Activated CD4-positive, alpha-beta T cell treated with anti-CD3 and anti-CD28 coated beads for 36 hours (primary cell): ENCODE measurements at places on chromosomes 4 and X.

DNA sequence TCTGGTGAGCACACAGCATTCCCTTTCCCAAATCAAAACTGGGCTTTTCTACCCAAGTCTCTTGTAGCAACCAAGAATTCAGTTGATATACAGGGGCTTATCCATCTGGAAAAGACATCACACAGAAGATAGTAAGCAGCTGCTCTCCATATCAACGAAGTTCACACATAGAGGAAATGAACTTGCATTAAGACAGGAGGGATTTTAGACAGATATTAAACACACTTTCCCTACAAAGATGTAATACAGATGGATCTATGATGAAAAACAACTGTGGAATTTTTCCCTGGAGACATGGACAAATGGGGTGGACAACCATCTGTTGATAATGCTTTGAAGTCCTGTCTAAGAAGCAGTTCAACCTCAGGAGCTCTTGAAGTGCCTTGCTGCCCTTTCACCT is 9.8 kb upstream of the PDE5A start:
- DNase-seq: no peak

DNA sequence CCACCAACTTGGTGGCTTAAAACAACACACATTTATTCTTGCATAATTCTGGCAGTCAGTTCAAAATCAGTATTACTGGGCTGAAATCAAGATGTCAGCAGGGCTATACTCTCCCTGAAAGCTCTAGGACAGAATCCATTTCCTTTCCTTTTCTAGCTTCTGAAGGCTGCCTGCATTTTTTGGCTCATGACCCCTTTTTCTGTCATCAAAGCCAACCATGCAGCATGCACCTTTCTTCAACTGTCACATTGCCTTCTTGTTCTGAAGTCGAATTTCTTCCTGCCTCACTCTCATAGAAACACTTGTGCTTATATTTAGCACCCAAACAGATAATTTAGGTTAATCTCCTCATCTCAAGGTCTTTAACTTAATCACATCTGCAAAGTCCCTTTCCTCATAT is 79.8 kb upstream of the PPP1R2C start:
- DNase-seq: no peak

DNA sequence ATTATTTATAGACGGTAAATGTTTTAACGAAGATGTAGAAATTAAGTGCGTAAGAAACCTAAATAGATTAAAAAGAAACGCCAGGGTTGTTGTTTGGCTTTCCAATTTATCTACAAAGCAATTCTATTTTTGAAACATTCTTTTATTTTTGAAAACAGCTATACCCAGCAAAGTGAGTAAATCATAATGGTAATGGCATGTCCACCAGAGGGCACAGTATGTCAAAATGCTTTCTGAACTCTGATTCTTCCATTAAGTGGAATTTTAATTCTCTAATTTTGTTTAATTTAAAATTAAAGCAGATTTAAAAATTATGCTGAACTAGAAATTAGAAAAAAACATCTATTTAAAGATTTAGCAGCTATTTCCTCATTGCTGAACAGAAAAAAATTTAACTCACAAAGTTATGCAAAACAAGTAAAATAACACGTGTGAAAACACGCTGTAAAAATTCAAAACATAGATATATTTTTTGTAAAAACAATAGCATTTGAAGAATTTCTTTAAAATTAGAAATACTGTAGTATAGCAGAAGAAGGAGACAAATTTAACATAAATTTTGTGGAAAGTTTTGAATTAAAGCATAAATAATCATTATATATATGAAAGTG is 26.5 kb downstream of the RASSF6 start:
- DNase-seq: peak; percentile 8

GRCh38 chrX:130834149-130834548 is 68.9 kb downstream of the ENOX2 start:
- no peak for DNase-seq

GRCh38 chr4:75639124-75639695 is 8.9 kb upstream of the CDKL2 start:
- DNase-seq: no peak

DNA sequence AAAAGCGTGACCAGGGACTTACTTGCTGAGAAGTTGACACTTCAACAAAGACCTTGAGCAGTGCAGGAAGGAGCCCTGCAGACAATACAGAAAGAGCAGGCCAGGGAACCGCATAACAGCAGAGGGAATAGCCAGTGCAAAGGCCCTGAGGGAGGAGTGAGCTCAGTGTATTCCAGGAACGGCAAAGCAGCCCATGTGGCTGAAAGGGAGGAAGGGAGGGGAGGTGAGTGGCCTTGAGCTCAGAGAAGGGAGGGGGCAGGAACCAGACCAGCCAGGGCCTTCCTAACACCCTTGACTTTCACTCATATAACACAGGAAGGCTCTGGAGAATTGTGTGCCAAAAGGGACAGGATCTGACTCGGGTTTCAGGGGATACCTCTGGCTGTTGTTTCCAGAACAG is 112.2 kb downstream of the BCOR start:
- no peak for DNase-seq
